Left renal cortex interstitium (tissue), 4 donors: ENCODE measurements at places on chromosomes 4 and X. TPM values are rescaled to one million over a fixed set of nuclear protein-coding genes. Genes with fewer than 3 reads are reported as not detected.

DNA sequence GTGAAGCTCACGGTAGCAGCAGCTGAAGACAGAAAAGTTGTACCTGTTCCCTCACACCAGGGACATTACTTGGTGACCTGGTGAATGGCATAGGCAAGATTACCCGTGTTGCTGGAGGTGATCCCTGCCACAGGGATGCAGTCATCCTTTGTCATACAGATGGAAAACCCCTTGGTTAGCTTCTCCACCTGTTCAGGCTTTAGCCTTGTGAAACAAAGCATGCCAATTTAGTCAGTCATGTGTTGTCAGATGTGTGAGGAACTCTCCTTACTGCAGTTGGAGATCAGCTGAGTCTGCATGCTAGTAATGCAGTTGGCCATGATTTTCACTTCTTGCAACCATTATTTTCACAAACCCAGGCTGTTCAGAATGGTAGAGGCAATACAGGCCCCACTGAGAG lies 41.0 kb downstream of the AMELX start:
- DNase-seq: no peak

- DNase-seq: no peak
Observed at GRCh38 chrX:114162068-114162735, 421.7 kb upstream of the HTR2C start.

- DNase-seq: no peak
Observed at GRCh38 chr4:57553728-57554127, 443.5 kb upstream of the IGFBP7 start.

DNA sequence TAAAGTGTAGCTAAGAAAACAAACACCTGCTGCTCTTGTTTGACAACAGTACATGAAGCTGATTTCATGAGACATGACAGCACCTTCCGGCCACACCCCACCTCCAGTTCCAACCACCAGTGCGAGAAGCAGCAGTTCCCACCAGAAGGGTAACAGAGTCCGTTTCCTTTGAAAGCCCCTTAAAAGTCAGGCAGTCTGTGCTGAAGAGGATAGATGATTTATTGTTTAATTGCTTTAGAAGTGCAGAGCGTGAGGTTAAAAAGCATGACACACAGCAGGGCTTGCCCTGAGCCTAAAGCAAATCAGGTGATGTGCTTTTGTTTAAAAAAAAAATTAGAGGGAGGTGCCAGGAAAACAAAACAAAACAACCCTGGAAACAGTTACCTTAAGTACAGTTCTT lies 82.6 kb downstream of the HADH start:
- DNase-seq: no peak

DNA sequence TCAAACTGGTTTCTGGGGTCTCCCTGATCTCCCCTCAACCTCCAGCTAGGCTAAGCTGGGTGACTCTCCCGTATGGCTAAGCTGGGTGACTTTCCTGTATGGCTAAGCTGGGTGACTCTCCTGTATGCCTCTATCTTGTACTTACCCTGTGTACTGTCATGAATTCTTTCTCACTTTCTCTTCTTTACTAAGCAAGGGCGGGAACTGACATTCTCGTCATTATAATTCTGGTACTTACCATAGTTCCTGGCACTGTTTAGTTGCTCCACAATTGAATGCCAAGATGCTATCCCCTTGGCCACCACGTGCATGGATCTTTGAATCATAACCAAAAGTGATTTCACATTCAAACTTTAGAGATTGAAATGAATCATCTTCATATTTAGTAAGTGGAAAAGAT lies 8.8 kb downstream of the INTU start:
- DNase-seq: no peak

GRCh38 chr4:1967512-1968149 lies 41.1 kb downstream of the NELFA start:
- no peak for DNase-seq

DNA sequence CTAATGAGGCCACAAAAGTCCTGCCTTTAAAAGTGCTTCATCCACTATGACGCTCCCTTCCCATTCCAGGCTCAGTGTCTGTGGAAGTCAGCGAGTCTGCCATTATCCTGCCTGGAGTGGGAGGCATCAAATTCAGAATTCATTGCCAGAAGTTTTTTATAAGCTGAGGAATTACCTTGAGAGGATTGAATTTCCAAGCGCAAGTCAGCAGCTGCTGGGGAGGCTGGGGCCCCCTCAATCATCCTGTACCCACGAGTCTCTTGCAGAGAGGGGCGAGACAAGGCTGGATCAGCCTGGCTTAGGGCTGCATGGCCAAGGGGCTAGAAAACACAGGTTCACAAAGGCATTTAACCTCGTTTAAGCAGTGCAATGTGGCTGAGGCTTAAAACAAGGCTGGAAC lies 170.5 kb upstream of the NOCT start:
- DNase-seq: no peak

DNA sequence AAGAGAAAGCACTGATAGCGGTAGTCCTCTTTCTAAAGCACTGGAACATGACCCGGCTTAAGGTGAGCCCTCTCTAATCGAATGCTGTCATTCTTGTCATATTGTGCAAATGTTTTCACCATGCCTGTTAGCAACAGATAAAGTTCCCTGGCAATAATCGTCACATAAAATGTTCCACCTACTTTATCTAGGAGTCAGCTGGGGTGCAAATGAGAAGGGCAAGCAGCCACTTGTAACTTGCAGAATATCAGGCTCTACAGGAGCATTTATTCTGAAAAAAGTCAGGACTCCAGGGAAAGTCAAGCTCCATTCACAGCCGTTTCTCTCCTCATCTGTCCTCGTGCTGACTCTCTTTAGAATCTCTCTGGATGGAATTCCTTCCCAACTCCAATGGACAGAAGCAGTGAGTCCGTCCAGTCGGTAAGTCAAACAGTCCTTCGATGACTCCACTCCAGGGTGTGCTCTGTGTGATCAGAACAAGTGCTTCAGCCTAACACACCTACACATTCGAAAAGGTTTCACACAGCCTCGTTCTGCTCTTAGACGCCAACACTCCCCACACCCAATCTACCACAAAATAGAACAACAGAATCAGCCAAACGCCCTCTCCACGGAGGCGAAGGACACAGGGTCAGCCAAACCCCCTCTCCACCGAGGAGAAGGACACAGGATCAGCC lies 101.7 kb upstream of the FRG1 start:
- DNase-seq: no peak

DNA sequence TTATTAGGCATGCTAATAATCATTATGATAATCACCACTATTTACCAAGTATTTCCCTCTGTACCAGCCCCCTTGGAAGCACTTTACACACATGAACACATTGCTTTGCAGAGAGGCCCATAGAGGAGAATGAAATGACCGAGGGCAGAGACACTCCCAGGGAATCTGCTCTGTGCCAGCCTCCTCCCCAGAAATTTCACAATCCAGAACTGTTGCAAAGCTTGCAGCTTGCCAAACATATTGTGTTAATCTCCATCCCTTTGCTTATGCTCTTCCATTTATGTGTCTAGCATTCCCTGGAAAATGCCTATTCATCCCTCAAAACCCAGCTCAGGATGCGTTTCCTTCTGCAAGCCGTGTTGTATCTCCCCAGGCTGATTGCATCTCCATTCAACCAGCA lies 37.8 kb downstream of the CYTL1 start:
- DNase-seq: no peak

DNA sequence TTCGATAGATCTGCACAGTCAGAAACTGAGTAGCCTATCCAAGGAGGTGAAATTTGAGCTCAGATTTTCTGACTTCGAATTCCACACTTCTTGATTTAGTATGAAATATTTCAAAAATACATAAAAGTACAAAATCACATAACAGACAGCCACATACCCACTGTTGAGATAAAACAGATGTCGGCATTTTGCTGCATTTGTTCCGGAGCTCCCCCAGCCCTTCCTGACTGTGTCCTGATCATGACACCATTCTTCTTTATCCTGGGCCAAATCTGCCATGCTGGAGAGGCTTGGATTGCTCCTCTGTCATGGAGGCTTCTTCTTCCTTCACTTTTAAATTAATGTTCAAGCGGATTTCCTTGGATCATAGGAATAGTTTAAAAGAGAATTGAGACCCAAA lies 124.2 kb upstream of the RBPJ start:
- DNase-seq: no peak

DNA sequence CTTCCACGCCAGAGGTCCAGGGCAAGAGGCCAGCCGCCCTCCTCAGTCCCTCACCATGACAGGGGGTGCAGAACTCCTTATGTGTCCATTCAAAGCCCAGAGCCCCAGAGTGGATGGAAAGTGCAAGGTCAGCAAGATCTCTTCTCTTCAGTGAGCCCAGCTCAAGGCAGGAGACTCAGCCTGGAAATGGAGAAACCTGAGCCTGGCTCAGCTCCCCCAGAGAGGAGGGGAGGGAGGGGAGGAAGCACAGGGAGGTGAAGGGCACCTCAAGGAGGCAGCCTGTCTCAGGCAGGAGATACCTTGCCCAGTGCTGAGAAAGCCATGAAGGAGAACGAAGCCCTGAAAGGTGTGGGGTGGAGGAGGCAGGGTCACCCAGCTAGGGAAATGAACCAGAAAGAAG lies 121.8 kb upstream of the PJA1 start:
- no peak for DNase-seq

GRCh38 chr4:83219344-83220331 lies 65.0 kb downstream of the COQ2 start:
- no peak for DNase-seq

GRCh38 chrX:79081895-79082512 lies 62.5 kb upstream of the GPR174 start:
- DNase-seq: no peak

GRCh38 chr4:18202486-18202885 lies 180.9 kb upstream of the LCORL start:
- DNase-seq: no peak

DNA sequence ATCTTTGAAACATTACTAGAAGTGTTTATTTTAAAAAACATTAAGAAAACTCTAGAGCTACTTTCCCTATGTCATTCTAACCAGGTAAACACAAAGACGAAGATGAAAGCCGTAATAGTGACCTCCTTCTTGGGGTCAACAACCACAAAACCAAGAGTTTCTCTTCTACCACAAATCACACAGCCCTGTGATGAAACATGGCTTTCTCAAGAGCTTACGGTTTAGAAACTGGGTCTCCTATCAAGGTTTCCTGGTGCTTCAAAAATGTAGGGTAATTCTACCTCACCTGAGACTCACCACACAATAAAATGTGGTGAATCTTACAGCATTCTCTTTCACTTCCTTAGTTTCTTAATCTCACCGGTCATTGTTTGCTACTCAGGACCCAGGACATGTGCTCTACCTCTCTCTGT lies 50.9 kb downstream of the CORIN start:
- no peak for DNase-seq

DNA sequence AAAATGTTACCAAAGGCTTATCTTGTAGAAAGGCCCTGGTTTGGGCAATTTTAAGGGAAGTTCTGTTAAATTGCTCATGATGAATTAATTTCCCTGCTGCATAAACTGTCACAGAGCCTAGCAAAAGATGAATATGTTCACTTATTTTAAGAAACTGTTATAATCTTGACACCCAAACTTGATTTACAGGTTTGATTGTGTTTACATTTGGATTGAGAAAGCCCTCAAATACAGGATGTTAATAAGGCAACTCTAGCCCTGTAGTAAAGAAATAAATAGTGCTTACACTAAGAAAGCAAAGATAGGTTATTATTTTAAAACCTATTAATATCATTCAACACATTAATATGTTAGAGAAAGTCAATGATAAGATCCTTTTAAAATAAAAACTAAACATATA lies 18.3 kb downstream of the GYG2 start:
- no peak for DNase-seq

- no peak for DNase-seq
Observed at GRCh38 chr4:1087371-1087770, 26.0 kb downstream of the RNF212 start.

GRCh38 chr4:185272245-185272644 lies 62.8 kb downstream of the SNX25 start:
- no peak for DNase-seq

DNA sequence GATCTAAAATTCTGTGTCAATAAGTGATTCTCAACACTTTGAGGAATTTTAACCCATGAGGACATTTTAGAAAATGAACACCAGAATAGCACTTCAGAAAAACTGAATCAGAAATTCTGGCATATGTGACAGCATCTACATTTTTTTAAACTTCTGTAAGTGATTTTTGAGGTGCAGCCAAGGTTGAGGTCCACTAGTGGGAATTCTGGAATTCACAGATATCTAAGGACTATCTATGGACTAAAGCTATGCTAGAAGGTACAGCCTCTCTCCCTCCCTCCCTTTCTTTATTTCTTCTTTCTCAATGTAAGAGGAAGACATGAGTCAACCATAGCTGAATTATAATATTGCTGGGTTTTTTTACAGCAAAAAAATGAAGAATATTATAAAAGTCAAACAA lies 508.2 kb upstream of the ATOH1 start:
- DNase-seq: no peak

DNA sequence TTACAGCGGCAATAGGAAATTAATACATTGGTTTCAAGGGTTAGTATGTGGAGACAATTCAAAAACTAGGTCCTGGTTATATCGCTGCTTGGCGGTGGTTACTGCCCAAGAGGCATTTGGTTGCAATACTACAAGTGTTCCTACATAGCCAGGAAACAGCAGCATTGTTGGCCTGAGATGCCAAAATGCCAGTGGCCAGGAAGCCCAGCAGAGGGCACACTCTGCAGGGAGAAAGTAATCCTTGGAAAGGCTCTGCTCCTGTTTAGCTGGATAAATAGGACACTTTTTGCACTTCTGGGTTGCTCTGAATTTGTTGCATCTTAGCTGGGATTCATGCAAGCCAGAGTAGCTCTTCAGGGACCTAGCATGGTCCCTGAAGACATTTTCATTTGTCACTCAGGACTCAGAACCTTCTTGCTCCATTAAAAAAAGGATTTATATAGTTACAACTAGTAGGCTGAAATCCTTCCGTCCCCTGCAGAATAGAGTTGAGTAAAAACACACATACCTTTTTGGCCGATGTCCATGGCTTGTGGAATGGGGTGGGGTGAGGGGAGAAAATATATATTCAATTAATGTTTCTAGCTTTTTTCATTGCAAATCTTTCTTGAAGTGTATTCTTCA lies 8.1 kb upstream of the GPR119 start:
- DNase-seq: no peak

DNA sequence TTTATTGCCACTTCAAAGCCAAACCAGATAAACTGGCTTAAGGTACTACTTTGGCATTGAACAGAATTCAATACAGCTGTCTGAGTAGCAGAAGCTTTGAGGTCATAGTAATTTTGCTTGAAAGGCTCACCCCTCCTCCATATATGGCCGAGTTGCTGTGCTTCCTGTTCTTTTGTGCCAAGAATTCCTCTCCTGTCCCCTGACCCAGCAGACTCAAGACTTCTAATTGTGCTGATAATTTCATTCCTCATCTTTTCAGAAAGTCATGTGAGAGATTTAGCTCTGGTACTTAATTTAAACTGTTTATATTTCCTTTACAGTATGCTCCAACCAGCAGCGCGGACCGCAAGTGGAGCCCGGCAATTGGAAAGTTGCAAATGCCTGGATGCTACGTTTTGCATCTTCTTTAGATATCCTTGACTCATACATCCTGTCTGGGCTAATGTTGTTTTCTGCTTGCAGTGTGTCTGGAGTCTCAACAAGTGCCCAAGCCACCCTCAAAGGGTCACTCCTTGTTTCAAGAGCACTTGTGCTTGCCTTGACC lies 373.4 kb downstream of the PDGFC start:
- DNase-seq: no peak

GRCh38 chr4:122456231-122457116 lies at the start of gene IL2:
TSS of gene IL2 (minus strand) at chr4:122456725. CDS start at chr4:122456440, 285 bp downstream.
- DNase-seq: no peak

Gene SNCA
- 49.6 TPM for polyA plus RNA-seq

Gene DMRTC1
- polyA plus RNA-seq: 0.41 TPM

Gene PHOX2B
- polyA plus RNA-seq: 0.05 TPM

Gene SPIN2A
- 3.9 TPM for polyA plus RNA-seq

Gene UTP14A
- polyA plus RNA-seq: 28.7 TPM

Gene SLC4A4
- 53.6 TPM for polyA plus RNA-seq

Gene MTNR1A
- 1.8 TPM for polyA plus RNA-seq

Gene RBM46
- polyA plus RNA-seq: 0.04 TPM

Gene ASMTL
- polyA plus RNA-seq: 35.7 TPM
